Muscle of back (tissue), 13 donors: ENCODE measurements at places on chromosomes 11 and 22. TPM values are rescaled to one million over a fixed set of nuclear protein-coding genes. Genes with fewer than 3 reads are reported as not detected.

Gene TCN2
- 12.5 TPM for polyA plus RNA-seq

- DNase-seq, result no peak
Measured at GRCh38 chr11:22339611-22340010, 1.4 kb downstream of the SLC17A6 start.

Gene CELSR1
- polyA plus RNA-seq, result 5.3 TPM

DNA sequence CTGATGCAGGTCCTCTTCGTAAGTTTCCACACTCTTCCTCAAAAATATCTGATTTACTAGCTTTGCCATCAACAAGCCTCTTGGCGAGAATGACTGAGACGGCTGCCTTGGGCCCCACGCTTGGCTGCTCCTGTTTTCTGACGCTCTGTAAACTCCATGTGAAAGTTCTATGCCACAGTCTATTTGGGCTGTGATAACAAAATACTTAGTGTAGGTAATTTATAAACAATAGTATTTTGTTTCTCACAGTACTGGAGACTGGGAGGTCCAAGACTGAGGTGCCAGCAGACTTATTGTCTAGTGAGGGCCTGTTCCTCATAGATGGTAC lies 123.2 kb upstream of the SORL1-AS1 start:
- no peak for DNase-seq

- DNase-seq, result no peak
Measured at GRCh38 chr11:1740786-1741530, 9.4 kb downstream of the IFITM10 start.

DNA sequence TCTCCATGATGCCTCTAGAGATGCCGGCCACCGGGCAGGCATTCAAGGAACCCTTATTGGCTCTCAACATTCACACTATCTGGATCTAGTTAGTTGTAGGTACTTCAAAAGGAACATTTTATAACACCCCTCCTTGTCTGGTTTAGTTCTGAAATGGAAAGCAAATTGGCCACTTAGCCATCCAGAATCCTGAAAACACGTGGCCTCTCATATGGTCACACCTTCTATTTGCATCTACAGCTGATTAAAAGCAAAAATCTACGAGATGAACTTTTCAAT lies 29.2 kb downstream of the ABTB2 start:
- DNase-seq, result no peak

Gene NRIP3
- polyA plus RNA-seq, result 0.93 TPM

- no peak for DNase-seq
Measured at GRCh38 chr11:74132833-74133232, 38.0 kb downstream of the C2CD3 start.

DNA sequence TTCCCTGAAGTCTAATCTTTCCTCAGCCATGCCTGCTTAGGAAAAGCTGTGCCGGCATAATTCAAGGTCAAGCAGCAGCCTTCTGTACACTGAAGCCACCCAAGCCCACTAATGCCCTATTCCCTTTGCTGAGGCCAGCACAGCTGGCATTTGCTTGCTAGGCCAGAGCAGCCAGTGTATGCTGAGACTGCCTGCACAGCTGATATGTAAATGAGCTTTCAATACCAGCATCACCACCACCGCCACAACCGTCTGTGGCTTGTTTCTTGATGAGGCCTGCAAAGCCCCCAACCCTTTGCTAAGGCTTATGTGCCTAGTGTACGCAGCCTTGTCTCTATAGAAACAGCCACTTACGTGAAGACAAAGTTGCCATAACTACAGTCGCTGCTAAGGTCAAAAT lies 56.3 kb upstream of the TNRC6B start:
- no peak for DNase-seq

Gene FADD
- 13.9 TPM for polyA plus RNA-seq

- no peak for DNase-seq
Measured at GRCh38 chr22:44229331-44229730, 48.6 kb downstream of the PARVG start.

GRCh38 chr11:130940706-130941105 lies 24.4 kb upstream of the SNX19 start:
- DNase-seq, result no peak

GRCh38 chr11:86594746-86595145 lies 77.7 kb downstream of the ME3 start:
- no peak for DNase-seq

DNA sequence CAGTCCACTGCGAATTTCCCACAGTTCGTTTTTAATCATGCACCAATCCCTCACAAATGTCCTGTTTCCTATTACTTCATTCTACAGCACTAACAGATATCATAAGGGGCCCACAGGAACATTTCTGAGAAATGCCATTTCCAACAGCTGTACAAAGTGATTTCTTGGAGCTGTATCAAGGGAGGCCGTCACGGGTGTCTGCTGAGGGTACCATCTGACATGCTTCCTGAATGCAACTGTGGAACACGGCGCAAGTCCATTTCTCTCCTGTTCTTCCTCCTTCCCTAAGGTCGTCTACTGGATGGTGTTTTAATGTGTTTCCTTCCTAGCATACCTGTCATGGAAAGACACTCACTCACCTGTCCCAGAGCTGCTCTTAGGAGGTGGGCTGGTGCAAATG lies 320.7 kb downstream of the LARGE1 start:
- DNase-seq, result no peak

Gene KRTAP5-10
- polyA plus RNA-seq, result not detected

DNA sequence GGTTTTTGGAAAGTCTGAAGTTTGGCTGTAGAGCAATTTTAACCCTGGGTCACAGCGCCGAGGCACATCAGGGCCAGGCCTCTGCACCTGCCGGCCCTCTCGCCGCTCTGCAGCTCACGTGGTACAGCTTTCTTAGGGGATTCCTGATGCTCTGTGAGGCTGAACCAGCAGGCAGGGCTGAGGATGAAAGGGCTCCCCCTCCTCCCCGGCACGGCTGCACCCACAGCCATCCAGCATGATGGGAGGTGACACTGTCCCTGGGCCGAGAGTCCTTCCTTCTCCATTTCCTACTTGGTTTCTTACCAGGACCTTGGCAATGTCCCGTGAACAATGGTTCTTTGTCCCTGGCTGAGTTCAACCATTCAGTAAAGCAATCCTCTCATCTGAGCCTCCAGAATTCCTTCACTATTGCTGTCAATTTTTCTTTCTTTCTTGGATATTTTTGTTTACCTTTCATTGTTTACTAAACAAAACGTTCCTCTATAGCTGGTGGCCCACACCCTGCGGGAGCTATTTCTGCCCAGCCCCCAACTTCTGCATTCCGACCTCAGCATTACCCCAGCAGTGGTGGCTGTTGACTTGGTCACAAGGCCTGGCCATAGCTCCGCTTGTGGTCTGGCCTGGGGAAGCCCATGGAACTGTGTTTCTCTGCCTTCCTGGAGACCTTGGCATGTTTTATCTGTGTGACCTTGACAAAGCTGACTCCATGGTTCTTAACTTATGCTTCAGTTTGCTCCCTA lies 172.8 kb upstream of the B3GAT1 start:
- no peak for DNase-seq

- DNase-seq, result no peak
Measured at GRCh38 chr11:95570845-95571244, 218.7 kb downstream of the FAM76B start.

- no peak for DNase-seq
Measured at GRCh38 chr11:75462117-75462653, 29.2 kb upstream of the KLHL35 start.

DNA sequence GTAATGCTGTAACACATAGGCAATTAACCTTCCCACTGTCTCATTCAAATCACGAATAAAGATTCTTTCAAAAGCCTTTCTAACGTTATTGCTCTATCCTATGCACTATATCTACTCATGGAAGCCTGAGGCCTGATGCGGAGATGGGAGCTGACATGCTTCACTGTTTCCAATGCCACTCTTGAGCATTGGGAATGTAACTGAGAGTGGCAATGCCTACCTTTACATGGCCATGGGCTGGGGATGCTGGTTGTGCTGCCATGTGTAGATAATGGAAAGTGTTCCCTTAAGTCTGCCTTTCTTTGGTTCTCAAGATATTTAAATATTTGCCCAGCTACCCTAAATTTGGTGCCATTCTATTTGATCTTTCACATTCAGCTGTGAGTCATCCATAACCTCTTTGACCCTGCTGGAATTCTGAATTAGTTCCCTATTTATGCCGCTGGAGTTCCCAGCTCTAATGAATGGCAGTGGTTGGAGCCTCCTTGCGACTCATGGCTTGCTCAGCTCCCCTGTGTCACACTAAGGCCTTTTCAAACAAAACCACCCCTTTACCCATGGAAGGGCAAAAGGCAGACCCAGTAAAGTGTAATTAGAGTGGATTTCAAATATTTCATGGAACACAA lies 21.4 kb upstream of the DKK3 start:
- no peak for DNase-seq

- no peak for DNase-seq
Measured at GRCh38 chr11:65130631-65131416, 3.5 kb downstream of the SYVN1 start.

Gene KRTAP5-7
- not detected for polyA plus RNA-seq

DNA sequence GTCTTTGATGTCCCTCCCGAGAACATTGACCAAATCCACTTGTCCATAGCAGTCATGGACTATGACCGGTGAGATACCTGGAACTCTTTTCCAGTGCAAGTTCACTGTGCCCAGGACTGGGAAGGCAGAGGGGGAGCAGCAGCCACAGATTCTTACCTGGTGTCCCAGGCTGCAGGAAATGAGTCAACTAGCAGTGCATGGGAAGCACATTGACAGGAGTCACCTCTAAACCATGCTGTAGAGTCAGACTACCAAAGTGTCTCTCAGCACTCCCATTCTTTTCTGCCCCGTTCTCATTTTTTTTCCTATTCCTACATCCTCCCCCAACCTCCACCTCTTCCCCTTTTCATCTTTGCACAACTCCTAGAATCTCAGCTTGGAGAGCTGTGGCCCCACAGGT lies 67.2 kb upstream of the OLFML1 start:
- DNase-seq, result no peak

DNA sequence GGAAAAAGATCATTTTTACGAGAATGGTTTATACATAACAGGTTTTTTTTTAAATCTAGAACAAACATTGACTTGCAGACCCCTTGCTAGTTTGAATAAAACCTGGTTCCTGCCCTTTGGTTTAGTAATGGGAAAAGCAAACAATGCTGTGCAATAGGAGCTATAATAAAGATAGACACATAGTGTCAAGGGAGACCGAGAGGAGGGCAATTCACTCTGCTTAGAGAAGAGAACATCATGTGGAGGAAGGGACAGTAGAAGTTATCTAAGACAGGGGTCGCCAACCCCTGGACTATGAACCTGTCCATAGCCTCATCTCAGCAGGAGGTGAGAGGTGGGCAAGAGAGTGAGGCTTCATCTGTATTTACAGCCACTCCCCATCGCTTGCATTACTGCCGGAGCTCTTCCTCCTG lies 7.0 kb upstream of the RDX start:
- DNase-seq, result no peak
